Mammary microvascular endothelial cell (primary cell): ENCODE measurements at places on chromosomes 16 and 17. TPM values are rescaled to one million over a fixed set of nuclear protein-coding genes. Genes with fewer than 3 reads are reported as not detected.

Gene ASPHD1
- 0.07 and 0.34 TPM in 2 replicates for total RNA-seq

Gene UBALD1
- total RNA-seq: 7.6 and 9.0 TPM in 2 replicates

Gene KRTAP2-2
- not detected in 2 replicates for total RNA-seq

Gene MYH8
- not detected in 2 replicates for total RNA-seq

Gene EVPLL
- not detected in 2 replicates for total RNA-seq

Gene USP36
- 20.5 and 22.3 TPM in 2 replicates for total RNA-seq

Gene BEAN1
- total RNA-seq: not detected in 2 replicates

Gene CMTM1
- total RNA-seq: 1.9 and 4.0 TPM in 2 replicates

Gene CWC25
- total RNA-seq: 7.6 and 10.5 TPM in 2 replicates

Gene CBFA2T3
- not detected in 2 replicates for total RNA-seq

Gene ZPBP2
- total RNA-seq: not detected in 2 replicates

Gene PRCD
- total RNA-seq: 0.59 and 0.67 TPM in 2 replicates

Gene ABCA3
- total RNA-seq: 24.0 and 27.6 TPM in 2 replicates

Gene ALOXE3
- not detected in 2 replicates for total RNA-seq

Gene FUS
- 63.4 and 69.3 TPM in 2 replicates for total RNA-seq

Gene SALL1
- total RNA-seq: not detected in 2 replicates

Gene TVP23A
- not detected in 2 replicates for total RNA-seq

Gene HOXB1
- not detected in 2 replicates for total RNA-seq

Gene KRTAP1-1
- total RNA-seq: not detected in 2 replicates

Gene KRTAP4-5
- total RNA-seq: not detected in 2 replicates

Gene PABPN1L
- not detected in 2 replicates for total RNA-seq

Gene KCNH6
- total RNA-seq: 0.13 TPM in 1 of 2 replicates, not detected in the other
